Astrocyte of the spinal cord (primary cell): ENCODE measurements at places on chromosomes 4 and X.
A peak's percentile ranks its signal among the peaks of the same experiment; 100 is the strongest.

- no peak for DNase-seq
Observed at GRCh38 chr4:38170338-38171169, 210.4 kb downstream of the PTTG2 start.

- DNase-seq = no peak
Observed at GRCh38 chrX:55312655-55313054, 47.9 kb upstream of the PAGE3 start.

- DNase-seq = no peak
Observed at GRCh38 chr4:31053451-31053850, 333.3 kb downstream of the PCDH7 start.

DNA sequence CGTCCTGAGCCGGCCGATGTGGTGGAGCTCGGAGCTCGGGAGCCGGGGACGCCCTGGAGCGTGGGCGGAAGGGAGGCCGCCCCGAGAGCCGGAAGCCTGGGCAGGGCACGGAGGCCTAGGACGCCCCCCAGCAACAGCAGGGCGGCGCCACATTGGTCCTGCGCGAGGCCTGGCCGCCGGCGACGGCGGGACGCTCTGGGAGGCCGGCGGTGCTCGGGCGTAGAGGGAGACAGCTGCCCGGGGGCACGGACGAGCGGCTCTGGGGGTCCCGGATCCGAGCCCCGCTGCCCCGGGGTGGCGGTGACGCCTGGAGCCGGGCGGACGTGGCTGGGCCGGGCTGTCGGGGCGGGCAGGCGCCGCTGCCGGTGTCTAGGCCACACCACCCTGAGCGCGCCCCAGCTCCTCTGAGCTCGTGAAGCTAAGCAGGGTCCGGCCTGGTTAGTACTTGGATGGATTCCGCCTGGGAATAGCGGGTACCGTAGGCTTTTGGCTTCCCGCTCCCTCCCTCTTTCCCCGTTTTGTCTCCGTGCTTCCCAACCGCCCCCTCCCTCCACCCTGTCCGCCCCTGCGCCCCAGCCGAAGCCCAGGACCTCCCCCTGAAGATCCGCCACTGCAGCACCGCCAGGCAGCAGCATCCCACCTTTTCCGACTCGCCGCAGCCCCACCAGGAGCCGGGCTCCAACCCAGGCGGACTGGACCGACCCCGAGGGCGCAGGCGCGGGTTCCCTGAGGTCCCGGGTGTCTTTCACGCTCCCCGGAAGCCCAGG lies 12.1 kb downstream of the FRG2 start:
- no peak for DNase-seq

DNA sequence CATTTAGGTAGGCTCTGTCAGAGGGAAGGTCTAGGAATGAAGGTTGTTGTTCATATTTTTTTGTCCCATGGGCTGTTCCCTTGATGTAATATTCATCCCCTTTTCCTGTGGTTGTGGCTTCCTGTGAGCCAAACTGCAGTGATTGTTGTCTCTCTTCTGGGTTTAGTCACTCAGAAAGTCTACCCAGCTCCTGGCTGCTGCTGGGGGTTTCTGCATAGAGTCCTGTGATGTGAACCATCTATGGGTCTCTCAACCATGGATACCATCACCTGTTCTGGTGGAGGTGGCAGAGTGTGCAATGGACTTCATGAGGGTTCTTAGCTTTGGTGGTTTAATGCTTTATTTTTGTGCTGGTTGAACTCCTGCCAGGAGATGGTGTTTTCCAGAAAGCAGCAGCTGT lies 122.8 kb downstream of the ZC4H2 start:
- DNase-seq = no peak

GRCh38 chrX:153459986-153460385 lies 10.4 kb downstream of the HAUS7 start:
- DNase-seq = peak; percentile 62

- no peak for DNase-seq
Observed at GRCh38 chr4:81523672-81524327, 52.1 kb upstream of the RASGEF1B start.

DNA sequence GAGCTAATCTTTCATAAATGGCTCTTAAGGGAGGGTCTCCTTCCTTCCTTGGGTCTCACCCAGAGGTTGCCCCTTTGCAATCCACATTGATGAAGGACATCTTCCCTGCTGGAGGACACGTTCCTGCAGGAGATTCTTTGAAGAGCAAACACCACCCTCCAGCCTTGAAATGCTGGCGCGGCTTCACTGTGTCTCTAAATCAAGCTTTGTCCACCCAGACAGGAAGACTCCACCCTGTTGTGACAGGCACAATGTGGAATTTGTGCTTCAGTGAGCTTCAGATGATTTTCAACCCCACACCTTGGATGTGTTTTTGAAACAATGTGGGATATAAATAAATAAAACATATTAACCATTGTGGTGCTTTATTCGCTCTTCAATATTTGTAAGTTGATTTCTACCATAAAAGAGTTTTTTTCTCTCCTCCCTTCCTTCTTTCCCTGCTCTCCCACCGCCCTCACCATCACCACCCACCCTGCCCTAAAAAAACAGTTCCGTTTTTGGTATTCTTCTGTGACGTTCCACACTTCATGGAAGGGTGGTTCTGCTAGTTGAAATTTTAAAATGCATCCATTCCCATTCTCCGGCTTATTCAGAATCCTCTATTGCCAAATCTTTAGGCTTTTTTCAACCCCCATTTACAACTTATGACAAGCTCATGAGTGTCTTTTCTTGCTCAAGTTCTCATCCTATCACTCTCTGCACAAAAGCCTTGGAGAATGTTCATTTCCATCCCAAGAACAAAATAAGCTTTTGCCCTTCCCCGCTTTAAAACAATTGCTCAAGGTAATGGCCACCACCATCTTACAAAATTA lies 264.3 kb downstream of the RAPGEF2 start:
- no peak for DNase-seq

GRCh38 chrX:15761564-15762191 lies 23.6 kb downstream of the CA5B start:
- DNase-seq = peak; percentile 22

- no peak for DNase-seq
Observed at GRCh38 chrX:136600059-136600458, 47.9 kb upstream of the CD40LG start.

DNA sequence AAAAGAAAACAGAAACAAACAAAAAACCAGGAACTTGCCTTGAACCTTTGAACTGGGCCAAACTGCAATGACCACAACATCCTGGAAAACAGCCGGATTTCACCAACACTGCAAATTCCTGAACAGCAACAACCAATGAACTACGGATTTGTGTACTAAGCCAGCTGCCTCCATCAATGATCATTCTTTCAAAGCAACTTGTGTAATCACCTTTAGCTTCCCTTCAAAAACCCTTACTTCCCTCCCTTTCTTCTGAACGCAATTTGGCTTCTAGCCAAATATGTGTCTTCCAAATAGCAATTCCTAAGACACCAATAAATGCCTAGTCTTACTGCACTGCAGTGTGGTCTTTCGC lies 98.5 kb upstream of the FAM47C start:
- DNase-seq = peak; percentile 10

DNA sequence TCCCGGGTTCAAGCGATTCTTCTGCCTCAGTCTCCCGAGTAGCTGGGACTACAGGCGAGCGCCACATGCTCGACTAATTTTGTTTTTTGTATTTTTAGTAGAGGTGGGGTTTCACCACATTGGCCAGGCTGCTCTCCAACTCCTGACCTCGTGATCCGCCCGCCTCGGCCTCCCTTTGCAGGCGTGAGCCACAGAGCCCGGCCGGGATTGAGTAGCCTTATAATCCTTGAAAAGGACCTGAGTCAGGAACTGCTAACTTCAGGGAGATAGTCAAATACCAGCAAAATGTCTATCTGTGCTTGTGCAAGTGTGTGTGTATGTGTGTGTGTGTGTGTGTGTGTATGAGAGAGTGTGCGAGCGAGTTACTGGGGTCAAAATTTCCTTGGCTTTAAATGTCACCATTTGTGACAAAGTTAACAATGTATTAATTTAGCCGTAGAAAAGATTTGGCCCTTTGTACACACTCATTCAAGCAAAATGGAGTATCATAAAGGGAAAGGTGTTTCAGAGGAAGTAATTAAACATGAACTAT lies 1.8 kb upstream of the KDM6A start:
- DNase-seq = no peak

- DNase-seq = no peak
Observed at GRCh38 chrX:52271206-52271605, 86.5 kb downstream of the MAGED4 start.

DNA sequence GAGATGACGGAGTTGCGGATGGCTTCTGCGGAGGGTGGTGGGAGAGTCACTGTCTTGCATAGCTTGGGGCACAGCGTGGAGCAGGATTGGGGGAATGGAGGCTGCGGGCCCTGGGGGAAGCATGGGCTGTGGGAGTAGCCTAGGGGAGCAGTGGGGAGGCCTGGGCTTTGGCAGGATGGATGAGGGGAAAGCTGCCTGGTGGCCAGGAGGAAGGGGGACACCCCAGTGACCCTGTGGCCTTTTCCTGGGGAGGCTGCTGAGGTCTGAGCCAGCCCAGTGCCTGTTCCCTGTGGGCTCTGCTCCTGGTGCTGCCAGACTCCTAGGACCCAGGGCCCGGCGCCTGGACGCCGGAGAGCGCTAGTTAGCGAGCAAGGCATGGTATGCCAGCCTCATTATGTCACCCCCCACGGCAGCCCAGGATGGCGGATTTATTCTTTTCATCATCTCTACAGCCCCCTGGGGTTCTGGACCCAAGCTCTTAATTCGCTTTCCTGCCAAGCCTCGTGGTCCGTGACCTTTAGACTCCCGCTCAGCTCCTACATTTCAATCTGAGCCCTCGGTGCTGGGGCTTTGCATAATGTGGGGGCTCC lies 39.8 kb downstream of the SORCS2 start:
- no peak for DNase-seq

DNA sequence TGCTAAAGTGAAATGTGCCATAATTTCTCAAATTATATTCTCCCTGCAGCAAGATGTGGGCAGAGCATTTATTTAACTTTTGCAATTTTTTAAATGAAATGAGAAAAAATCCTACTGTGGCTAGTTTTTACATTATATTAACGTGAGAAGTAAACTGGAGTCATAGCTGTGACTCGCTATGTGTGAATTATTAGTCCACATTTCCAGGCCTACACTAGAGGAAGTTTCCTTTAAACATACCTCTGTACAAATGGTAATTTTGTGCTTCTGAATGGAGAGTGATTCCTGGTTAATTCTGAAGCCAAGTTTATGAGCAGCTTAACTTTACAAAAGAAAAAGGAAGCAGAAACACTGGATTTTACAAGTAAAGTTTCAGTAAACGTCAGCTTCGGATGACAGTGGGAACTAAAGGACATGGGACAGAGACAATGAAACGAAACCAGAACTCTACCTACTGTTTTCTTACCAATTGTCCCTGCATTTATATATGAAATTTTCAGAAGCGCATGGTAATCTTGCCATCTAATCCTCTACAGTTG lies 72.4 kb downstream of the FBXO8 start:
- no peak for DNase-seq

GRCh38 chr4:159071178-159071968 lies 31.5 kb upstream of the RAPGEF2 start:
- peak; percentile 87 for DNase-seq

GRCh38 chrX:103215425-103215991 lies 600 bp downstream of the BEX4 start:
- peak; percentile 12 for DNase-seq

- DNase-seq = no peak
Observed at GRCh38 chrX:107577933-107578332, 50.4 kb upstream of the PRPS1 start.

DNA sequence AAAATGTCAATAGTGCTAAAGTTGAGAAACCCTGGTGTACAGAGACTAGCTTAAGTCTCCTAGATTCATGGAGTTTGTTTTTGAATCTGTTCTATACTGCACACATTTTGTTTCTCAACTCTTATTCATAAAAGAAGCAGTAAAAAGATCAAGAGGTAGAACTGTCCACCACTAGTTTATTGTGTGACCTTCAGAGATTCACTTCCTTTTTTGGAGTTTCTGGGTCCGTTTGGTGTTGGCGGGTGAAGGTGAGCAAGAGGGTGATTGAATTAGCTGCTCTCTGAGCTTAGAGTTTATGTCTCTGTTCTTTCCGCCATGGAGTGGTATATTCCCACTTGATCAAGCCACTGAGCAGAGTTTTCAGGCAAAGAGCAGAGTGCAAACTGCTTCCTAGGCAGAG lies 21.4 kb upstream of the PLAC1 start:
- no peak for DNase-seq

GRCh38 chr4:188778905-188779304 lies 639.7 kb downstream of the TRIML1 start:
- DNase-seq = peak; percentile 10

DNA sequence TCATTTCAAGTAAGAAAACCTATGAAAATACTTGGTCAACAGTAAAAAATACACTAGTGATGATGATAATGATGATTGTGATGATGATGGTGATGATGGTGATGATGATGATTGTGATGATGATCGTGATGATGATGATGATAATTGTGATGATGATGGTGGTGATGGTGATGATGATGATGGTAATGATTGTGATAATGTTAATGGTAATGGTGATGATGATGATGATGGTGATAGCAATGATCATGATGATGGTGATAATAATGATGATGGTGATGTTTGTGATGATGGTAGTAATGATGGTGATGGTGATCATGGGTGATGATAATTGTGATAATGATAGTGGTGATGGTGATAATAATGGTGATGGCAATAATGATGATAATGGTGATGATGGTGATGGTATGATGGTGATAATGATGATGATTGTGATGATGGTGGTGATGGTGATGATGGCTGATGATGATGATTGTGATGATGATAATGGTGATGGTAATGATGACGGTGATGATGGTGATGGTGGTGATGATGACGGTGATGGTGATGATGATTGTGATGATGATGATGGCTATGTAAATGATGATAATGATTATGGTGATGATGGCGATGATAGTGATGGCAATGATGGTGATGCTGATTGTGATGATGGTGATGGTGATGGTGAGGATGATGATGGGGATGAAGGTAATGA lies 62.1 kb downstream of the VCX3A start:
- no peak for DNase-seq

- DNase-seq = no peak
Observed at GRCh38 chrX:22053481-22053880, 21.4 kb downstream of the PHEX start.

DNA sequence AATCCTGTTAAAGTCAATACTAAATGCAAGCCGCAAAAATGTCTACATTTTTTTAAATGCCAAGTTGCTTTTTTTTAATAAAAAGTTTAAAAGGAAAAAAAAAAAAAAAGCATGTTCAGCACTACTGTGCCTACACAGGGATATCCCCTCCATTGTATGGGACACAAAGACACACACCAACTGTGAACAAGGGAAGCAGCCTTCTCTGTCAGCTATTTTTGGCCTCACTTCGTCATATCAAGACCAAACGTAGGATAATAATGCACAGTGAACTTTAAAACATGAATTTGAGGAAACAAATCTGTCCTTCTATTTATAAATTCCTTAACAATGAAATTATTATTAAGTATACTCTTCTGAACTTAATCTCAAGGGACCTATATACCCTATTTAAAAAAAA lies 4.4 kb downstream of the FBXW7 start:
- no peak for DNase-seq

- DNase-seq = peak; percentile 22
Observed at GRCh38 chr4:122744229-122744628, 11.7 kb downstream of the BBS12 start.

- DNase-seq = no peak
Observed at GRCh38 chr4:112357453-112357852, 60.3 kb downstream of the ALPK1 start.

- DNase-seq = no peak
Observed at GRCh38 chrX:11347300-11347699, 54.1 kb downstream of the AMELX start.
